Naive thymus-derived CD8-positive, alpha-beta T cell (primary cell): ENCODE measurements at places on chromosomes 7 and 10.

DNA sequence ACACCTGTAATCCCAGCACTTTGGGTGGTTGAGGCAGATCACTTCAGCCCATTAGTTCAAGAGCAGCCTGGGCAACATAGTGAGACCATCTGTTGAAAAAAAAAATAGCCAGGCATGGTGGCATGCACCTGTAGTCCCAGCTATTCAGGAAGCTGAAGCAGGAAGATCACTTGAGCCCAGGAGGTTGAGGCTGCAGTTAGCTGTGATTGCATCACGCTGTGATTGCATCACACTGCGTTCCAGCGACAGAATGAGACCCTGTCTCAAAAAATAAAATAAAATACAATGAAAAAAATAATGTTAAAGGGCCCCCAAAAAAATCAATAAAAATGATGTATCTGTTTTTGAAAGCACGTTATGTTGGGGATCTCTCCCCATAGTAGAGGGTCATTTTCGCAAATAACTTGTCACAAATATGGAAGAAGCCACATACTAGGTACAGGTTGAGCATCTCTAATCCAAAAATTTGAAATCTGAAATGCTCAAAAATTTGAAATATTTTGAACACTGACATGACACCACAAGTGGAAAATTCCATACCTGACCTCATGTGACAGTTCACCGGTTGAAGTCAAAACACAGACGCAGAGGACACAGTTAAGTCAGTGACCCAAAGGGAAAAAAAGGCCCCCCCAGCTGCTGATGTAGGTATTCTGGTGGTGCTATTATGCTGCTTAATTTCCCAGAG lies 9.5 kb downstream of the CISD1 start:
- DNase-seq: no peak

GRCh38 chr7:117412946-117413559 lies 14.2 kb downstream of the ASZ1 start:
- no peak for DNase-seq

DNA sequence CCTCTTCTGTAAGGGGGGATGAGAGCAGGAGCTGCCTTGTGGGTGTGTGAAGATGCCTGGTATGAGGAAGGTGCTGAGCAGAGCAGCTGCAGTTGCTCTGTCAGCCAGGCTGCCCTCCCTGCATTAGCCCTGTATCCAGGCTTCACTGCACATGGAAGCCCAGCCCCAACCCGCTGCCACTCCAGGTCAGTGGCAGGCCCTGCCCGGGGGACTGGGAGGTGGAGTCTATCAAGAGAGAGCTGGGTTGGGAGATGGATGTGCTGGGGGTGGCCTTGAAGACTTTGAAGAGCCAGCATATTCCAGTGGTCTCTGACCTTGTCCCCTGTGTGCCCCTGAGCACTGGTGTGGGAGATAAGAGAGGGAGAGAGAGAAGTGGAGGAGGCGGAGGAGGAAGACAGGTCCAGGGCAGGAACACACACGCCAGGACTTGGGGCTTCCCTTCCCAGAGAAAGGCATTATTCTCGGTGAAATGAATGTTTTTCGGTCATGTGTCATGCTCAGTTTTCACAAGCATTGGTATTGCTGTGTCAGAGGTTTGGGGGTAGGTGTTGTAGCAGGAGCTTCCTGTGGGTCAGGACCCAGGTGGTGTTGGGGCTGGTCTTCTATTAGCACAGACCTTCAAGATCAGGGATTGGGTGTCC lies 2.6 kb downstream of the PPIF start:
- no peak for DNase-seq

GRCh38 chr7:26061678-26062603 lies 90.1 kb upstream of the NFE2L3 start:
- DNase-seq: peak; percentile 63

DNA sequence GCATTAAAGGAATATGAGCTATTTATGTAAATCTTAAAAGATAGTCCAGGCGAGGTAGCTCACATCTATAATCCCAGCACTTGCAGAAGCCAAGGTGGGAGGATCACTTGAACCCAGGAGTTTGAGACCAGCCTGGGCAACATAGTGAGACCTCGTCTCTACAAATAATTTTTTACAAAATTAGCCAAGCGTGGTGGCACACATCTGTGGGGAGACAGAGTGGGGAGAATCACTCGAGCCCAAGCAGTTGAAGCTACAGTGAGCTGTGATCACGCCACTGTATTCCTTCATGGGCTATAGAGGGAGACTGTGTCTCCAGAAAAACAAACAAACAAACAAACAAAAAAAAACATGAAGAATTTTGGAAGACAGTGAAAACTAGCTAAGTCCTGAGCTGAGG lies 28.4 kb downstream of the HERC4 start:
- no peak for DNase-seq

DNA sequence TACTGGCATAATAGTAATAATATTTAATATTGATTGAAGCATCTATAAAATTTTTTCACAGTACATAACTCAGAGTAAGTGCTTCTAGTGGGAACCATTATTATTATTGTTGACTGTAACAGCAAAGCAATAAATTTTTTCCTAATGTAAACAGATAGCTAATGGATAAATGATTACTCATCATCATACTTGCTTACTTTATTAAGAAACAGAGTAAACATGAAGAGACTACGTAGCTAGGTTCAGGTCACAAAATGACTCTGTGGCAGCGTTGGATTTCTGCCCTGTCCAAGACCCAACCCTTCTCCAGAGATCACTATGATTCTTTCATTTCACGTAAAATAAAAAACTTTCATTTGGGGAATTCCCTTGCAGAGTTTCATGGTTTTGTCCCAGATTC lies 8.3 kb upstream of the ABCB5 start:
- DNase-seq: no peak

DNA sequence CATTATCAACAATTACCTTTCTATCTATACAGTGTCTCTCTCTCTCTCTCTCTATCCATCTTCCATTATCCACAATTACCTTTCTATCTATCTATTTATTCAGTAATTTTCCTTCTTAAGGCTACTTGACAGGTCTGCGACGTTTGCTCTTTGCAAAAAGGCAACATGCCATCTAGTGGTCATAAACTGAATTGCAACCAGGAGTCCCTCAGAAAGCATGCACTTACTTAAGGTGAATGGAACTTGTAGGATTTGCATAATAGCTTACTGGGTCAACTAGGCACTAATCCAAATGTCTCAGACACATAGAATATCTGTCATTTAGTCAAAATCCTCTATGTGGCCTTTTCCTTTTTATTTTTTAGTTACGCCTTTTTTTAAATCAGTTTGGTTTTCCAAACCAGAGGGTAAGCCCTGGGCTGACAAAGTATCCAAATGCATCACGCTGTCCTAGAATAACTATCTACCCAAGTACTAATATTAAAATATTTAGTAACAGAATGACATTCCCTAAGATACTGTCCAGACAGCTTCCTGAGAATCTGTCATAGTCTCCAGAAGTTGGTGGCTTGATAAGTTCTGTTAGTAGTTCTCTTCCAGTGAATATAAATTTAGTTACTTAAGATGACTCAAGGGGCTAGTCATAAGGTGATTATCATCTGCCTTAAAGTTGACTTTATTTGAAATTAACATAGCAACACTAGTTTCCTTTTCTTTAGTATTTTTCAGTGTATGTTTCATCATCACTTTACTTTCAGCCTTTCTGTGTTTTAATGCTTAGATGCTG lies 208.3 kb downstream of the PPP1R3A start:
- peak; percentile 17 for DNase-seq

DNA sequence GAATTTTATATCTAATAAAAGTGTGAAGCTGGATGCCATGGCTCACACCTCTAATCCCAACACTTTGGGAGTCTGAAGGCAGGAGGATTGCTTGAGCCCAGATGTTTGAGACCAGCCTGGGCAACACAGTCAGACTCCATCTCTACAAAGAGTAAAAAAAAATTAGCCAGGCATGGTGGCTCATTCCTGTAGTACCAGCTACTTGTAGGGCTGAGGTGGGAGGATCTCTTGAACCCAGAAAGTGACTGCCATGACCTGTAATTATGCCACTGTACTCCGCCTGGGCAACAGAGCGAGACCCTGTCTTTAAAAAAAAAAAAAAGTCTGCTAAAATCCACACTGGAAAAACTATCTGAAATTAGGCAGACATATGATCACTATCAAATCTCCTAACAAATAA lies 7.6 kb downstream of the JMJD1C start:
- DNase-seq: no peak

- peak; percentile 9 for DNase-seq
Measured at GRCh38 chr10:115093286-115093775, at the start of gene ATRNL1. ATRNL1 (plus strand) TSS chr10:115093365; CDS start chr10:115093751, 386 bp downstream.

DNA sequence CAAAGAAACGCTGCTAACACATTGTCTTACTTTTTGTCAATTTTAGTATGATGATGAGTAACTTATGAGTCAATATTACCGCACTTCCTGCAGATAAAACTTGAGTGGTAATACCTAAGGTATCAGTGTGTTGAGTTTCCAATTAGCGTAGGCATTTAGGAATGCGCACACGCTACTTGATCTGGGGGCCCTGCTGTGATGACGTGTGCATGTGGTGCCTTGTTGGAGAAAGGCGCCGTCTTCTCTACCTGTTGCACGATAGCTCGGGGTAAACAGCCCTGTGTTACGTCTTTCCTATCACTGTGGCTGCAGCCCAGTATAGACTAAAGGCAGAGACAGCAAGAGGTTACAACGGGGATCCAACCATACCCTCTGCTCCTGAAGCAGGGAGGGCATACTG lies 476.8 kb upstream of the ADARB2 start:
- DNase-seq: no peak

DNA sequence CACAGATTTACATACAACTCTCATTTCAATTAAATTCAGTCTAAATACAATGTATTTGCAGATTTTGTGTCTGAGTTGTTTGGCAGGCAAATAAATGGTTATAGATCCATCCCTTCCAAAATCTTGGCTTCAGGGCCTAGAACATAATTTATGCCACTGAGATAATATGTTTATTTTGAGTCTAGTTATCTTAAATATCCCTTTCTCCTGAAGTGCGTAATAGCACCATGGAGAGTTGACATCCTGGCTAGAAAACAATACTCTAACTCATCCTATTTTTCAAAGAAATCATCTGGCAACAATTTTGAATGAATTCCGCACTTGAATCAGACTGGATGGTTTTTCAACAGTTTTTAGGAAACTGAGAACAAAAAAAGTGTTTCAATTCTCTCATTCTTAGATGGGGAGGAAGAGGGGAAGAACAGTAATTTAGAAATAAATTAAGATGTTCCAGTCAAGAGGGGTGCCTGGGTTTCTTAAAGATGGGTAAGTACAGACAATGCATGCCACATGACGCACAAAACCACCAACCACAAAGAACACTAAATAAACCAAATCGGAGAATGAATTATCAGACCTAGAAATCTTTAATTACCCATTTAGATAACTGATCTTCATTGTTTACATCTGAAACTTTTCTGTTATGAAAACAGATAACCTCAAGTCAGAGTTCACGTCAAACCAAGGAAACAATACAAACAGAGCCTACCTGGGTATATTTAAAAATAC lies 228.7 kb upstream of the PTN start:
- no peak for DNase-seq

- no peak for DNase-seq
Measured at GRCh38 chr7:106094780-106095179, 17.3 kb downstream of the SYPL1 start.

- DNase-seq: no peak
Measured at GRCh38 chr7:76009672-76010600, 15.5 kb upstream of the TMEM120A start.

DNA sequence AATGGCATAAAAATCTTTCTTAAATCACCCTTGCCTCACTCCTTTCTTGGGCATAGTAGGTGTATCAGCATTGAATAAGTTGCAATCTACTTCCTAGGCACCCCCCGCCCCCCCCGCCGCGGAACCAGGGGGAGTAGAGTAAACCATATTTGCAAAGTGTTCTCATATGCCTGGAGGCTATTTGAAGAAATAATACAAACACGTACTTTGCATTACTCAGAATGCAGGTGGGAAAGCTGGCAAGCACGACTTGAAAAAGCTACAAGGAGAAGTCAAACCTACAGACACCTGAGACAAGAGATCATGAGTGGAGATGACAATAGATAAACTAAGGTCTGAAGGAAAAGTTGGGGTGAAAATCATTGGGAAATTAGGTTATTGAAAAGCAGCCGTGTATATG lies 65.6 kb downstream of the POM121L12 start:
- DNase-seq: no peak

DNA sequence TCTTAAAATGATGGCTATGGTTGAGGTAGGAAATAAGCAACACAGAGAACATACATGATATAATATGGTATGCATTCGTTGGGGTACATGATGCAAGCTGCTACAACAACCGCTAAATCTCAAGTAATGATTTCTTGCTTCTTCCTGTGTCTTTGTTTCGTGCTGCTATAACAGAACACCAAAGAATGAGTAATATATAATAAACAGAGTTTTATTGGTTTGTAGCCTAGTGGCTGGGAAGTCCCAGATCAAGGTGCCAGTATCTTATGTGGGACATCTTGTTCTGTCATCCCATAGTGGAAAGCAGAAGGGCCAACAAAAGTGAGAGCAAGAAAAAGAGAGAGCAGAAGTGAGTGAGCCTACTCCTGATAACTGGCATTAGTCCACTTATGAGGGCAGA lies 689.7 kb downstream of the SUGCT start:
- DNase-seq: no peak

- DNase-seq: no peak
Measured at GRCh38 chr10:117444497-117445040, 69.3 kb upstream of the PDZD8 start.

DNA sequence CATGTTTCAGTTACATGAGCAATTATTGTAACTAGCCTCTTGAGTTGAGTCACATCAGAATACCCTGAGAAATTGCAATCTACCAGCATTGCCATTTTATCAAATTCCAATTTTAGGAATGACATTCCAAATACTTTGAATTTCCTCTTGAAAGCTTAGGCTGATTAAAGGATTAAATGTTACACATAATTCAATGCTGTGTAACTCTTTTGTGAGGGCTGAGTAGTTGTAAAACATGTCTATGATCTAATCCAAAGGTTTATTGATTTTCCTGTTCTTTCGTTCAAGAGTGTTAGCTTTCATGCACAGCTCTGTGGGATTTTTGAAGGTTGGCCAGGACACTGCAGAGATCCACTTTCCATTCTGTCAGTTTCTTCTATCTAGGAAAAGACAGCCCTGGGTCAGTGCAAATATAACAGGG lies 193.1 kb downstream of the SORCS1 start:
- DNase-seq: no peak

GRCh38 chr7:1927937-1928644 lies 258.0 kb downstream of the ELFN1 start:
- DNase-seq: no peak

- DNase-seq: no peak
Measured at GRCh38 chr7:33836797-33837355, 68.5 kb upstream of the BMPER start.

- DNase-seq: no peak
Measured at GRCh38 chr7:27193335-27194001, 6.4 kb downstream of the HOXA13 start.

DNA sequence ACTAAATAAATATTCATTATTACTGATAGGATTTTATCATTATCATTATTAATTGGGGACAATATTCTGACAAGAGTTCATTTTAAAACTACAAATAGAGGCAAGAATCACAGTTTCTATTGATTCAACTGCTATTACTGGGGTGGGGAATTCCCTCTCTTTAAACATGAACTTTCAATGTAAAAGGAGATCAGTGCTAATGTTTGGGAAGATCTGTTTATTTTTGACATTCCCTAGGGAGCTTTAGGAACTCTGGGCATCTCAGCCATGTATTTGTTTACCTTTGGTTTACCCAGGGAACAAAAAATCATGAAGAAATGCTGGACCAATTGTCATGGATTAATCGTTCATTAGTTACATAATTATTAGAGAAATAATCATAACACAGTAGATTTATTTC lies 443.2 kb upstream of the AKR1E2 start:
- no peak for DNase-seq
